GM04504 (cell line): ENCODE measurements at places on chromosomes 7 and 10.

DNA sequence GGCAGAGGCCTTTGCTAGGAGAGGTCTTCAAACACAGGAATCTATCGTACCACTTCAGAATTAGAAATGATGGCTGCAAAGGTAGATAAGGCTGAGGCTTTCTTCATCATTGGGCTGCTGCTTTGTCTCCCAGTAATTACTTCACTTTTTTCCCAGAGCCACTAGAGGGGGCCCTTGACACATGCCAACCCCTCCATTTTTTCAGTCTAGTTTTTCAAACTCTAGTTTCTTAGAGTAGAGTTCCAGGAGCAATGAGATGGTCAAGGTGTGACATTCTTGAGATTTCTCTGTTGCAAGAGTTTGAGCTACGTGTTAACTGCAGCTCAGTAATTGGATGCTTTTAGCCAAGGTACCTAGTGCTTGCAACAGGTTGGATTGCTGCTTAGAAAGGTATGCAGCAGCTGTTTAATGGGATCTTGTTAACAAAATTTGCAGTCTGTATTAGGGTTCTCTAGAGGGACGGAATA, 33.8 kb upstream of the RBM20 start:
- DNase-seq = no peak

GRCh38 chr7:132572526-132572925, 3.7 kb downstream of the PLXNA4 start:
- DNase-seq = no peak

DNA sequence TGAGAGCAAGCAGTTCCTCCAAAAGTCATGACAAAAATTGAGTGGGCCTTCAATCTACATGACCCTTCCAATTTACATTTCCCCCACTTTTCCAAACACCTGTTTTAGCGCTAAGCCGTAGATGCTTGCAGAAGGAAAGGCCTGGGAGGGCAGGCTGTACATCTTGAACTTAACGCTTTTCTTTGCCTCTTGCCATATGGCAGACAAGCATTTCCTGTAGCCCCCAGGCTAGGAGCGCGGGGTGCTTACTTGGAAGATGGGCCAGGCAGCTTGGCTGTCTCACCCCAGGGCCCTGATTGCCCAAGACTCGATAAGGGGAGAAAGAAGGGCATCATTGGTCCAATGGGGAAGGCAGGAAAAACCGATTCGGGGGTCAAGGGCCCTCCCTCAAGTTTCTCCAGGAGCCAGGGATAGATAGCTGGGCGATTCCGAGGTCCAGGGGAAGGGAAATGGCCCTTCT, 1.8 kb downstream of the HOXA10 start:
- peak; percentile 40 for DNase-seq

DNA sequence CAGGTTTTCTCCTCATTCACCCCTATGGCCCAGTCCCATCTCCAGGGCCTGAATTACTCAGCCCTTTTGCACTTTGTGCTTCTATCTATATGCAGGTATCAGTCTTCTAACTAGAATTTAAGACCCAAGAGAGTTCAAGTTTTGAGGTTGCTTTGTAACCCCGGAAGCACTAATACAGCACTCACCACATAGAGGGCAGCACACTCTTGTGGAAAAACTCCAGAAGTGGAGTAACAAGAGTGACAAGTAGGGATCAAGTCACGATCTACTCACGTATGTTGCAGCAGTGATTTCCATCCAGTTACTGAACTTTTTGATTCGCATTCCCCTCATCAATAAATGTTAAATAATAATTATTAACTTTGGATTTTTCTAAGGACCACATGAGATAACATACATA, 151.0 kb downstream of the CHCHD3 start:
- no peak for DNase-seq

GRCh38 chr7:123692471-123692877, 36.8 kb downstream of the LMOD2 start:
- no peak for DNase-seq

DNA sequence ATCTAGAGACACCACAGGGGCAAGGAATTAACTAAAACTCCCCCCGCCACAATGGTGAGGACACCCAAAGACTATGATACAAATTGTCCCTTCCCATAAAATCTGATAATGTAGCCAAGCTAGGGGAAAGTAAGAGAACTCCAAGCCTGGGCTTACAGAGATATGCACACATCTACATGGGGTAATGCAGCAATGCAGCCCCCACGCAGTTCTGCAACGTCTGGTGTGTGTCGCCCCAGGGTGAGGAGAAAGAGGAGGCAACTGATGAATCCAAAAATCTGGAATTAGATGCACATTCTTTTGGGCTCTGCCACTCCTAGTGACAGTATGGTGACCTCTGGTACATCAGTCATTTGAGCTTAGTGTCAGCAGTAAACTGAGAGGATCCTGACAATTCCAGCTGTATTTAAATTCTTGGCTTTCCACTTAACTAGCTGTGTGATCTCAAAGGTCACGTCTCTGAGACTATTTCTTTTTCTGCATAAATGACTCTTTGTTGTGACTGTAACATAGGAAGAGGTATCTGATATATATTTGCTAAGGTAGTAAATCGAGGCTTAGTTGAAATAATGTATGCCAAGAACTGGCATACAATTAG, 51.5 kb downstream of the PIP4K2A start:
- DNase-seq = no peak

DNA sequence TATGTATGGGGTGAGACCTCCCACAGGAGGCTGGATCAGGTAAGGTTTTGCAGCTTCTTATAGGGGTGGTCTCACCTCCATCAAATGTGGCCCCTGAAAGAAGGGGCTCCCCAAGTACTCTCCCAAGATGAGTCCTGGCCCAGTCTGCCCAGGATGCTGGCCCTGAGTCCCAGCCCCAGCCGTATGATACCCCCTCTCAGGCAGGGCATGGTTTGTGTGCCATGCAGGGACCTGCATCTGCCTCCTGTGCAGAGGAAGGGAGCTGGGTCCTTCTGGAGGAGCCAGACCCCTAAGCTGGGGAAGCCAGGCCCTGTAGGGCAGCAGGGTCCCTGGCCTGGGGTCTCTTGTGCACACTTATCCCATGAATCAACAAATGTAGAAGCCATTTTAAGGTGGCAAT, 35.1 kb upstream of the ZNF716 start:
- DNase-seq = no peak

DNA sequence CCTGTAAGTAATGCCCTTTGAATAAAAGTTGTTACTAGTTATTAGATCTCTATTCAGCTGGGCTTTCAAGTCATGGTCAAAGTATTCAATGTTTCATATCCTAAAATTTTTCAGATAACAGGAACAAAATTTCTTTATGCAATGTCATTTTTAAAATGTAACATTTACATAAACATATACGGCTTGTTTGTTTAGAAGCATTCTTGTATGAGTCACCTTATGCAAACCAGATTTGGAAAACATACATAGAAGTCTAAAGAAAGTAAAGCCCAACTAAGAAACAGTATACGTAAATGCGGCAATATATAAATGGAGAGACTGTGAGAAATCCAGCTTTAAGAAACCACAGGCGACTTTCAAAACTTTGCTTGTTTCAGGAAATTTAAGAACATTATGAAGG, 10.5 kb downstream of the TMEM168 start:
- DNase-seq = no peak

GRCh38 chr7:10474048-10474447, 499.6 kb upstream of the PHF14 start:
- no peak for DNase-seq

DNA sequence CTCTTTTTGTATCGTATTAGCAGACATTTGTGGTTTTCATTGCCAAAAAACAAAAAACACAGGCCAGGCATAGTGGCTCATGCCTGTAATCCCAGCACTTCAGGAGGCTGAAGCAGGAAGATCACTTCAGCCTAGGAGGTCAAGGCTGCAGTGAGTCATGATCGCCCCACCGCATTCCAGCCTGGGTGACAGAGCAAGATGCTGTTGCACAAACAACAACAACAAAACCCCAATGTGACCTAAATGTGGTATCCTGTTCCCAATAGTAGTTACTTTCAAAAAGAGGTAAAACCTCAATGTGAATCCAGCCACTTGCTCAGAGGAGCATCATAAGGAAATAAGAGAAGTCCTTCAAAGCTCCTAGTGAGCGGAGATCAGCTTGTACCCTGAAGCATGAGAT, 45.8 kb upstream of the SKAP2 start:
- peak; percentile 40 for DNase-seq

GRCh38 chr7:76008156-76008687, 13.8 kb upstream of the TMEM120A start:
- DNase-seq = no peak

- no peak for DNase-seq
These were observed 18.9 kb upstream of the VPS37D start for GRCh38 chr7:73648593-73649332.

DNA sequence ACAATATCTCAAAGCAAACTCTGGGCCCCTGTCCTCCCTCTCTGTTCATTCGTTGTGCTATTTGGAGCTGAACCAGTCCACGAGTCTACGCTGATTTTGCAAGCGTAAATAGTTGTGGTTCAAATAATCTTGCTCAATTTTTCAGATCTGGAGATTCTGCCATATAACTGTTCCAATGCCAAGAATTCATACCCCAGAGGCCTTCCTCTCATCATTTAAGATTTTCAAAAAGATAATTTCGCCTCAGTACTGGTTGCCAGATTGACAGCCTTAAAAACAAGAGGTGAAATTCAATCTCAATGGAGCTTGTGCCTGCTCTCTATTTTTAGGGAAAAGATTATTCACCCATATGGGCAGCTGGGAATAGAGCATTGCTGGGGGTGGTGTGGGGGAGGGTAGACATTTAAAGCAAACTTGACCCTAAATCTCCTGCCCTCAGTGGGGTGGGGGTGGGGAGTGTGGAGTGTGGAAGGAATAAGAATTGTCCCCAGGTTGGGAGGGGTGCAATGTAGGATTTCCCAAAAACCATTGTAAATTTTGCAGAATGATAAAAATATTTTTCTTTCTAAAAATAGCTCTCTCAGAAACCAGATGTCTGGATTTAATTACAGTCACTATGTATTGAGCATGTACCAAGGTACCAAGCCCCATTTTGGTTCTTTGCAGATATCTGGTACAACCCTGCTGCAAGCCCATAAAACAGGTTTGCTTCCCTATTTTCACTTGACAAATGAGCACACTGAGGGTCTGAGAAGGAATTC, 104.7 kb upstream of the EEPD1 start:
- DNase-seq = peak; percentile 91

GRCh38 chr10:85864868-85865526, 501.6 kb downstream of the GRID1 start:
- DNase-seq = no peak
